Activated T-helper 2 cell treated with anti-CD3 and anti-CD28 coated beads, Interferon-gamma antibody, Interleukin-2, Interleukin-4, amounts not matched to agents 10 μg/mL and 5 μg/mL and 100 μg/mL, durations not matched to agents 14 hours and 24 hours and 36 hours (primary cell): ENCODE measurements at places on chromosomes 1 and 21. TPM values are rescaled to one million over a fixed set of nuclear protein-coding genes. Genes with fewer than 3 reads are reported as not detected.

GRCh38 chr1:244988521-244988920 is 124.2 kb upstream of the HNRNPU start:
- peaks cover 4% of the 10 kb centered on the region for H3K27me3 ChIP-seq
- no peak overlapping the region for H3K4me3 ChIP-seq
- H3K36me3 ChIP-seq = no peaks in the 10 kb centered on the region
- H3K4me1 ChIP-seq = no peaks in the 10 kb centered on the region
- H3K27ac ChIP-seq = no peak overlapping the region
- DNase-seq = no peak

DNA sequence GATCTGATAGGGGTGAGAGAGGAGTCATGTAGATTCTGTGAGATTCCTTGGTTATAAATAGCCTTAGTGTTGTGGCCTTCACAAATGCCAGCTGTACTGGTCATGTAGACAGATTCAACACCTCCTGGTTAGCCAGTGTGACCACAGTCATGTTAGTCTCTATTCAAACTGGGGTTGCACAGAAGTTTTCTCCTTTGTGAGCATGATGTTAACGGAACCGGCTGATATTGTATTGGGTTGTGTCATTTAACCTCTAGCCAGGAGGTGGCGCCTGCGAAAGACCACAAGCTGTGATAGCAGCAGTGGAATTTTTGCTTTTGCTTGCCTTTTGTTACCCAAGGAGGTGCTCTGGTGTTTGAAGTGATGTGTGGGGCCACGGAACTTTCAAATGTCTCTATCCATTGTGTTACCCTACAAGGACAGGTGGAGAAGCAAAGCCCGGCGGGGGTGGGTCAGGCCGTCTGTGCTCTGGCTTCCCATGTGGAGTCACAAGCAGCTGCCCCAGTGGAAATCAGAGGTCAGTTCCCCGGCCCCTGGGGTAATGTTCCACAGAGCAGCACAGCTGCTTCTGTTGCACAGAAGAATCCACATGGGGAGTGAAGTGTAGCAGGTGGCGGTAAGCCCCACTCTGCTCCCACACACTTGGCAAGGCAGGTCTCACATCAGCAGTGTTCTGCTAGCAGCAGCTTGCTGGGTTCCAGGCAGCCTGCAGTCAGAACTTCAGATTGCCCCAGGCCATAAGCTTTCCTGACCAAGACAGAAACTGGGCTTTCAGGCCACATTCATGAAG is 112.6 kb downstream of the ADAMTS1 start:
- no peak overlapping the region for H3K27ac ChIP-seq

- peaks cover 17% of the 10 kb centered on the region for H3K4me1 ChIP-seq
- peaks cover 5% of the 10 kb centered on the region for H3K36me3 ChIP-seq
- no peak overlapping the region for H3K27ac ChIP-seq
- H3K4me3 ChIP-seq = no peak overlapping the region
- no peaks in the 10 kb centered on the region for H3K27me3 ChIP-seq
These were observed 244.7 kb upstream of the FGGY start for GRCh38 chr1:59052166-59052590.

- H3K27me3 ChIP-seq = no peaks in the 10 kb centered on the region
- no peak overlapping the region for H3K27ac ChIP-seq
- H3K4me1 ChIP-seq = no peaks in the 10 kb centered on the region
- DNase-seq = no peak
These were observed 220.7 kb upstream of the C1orf174 start for GRCh38 chr1:4120557-4121292.

- no peaks in the 10 kb centered on the region for H3K36me3 ChIP-seq
- no peak overlapping the region for H3K4me3 ChIP-seq
- no peak for DNase-seq
- peaks cover 17% of the 10 kb centered on the region for H3K27me3 ChIP-seq
- H3K27ac ChIP-seq = no peak overlapping the region
- H3K4me1 ChIP-seq = peaks cover 6% of the 10 kb centered on the region
These were observed 3.4 kb upstream of the KRTAP10-5 start for GRCh38 chr21:44583800-44584147.

- no peaks in the 10 kb centered on the region for H3K4me1 ChIP-seq
- DNase-seq = no peak
- H3K27me3 ChIP-seq = peaks cover 19% of the 10 kb centered on the region
- no peak overlapping the region for H3K27ac ChIP-seq
- no peak overlapping the region for H3K4me3 ChIP-seq
These were observed 10.7 kb upstream of the ERO1B start for GRCh38 chr1:236292425-236292824.

GRCh38 chr1:178818416-178818815 is 52.5 kb downstream of the ANGPTL1 start:
- H3K36me3 ChIP-seq = no peaks in the 10 kb centered on the region
- H3K4me3 ChIP-seq = no peak overlapping the region
- no peaks in the 10 kb centered on the region for H3K27me3 ChIP-seq
- peaks cover 7% of the 10 kb centered on the region for H3K4me1 ChIP-seq
- no peak for DNase-seq
- no peak overlapping the region for H3K27ac ChIP-seq

DNA sequence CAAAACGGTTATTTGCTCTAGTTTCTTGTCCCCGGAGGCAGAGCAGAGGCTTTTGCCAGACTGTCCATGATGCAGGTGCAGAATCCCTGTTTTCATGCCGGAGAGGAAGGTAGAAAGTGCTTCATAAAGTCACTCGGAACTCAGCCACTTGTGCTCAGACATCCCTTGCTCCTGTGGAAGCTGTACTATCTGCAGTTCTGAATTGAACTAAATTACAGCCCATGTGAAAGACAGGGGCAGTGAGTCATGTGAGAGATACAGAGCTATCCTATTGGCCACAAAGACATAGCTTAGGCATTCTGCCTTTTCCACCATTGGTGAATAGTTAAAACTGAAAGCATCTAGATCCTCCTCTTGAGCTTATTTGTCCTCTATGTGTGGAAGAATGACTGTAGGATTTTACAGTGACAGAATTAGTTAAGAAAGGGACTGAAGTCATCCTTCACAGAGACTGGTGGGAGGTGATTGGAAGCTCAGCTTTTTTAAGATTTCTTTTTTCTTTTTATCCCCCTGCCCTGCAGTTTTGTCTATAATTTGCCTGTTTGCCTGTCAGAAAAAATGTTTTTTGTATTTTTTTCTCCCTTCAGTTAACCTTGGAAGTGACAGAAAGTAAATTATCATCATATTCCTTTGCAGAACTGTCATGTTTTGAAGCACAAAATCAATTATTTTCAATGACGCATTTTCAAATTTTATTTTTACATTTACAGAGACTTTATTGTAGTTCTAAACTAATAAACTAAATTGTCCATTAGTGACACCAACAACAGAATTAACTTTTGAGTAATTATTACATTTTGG is 298.6 kb downstream of the PTPRC start:
- H3K36me3 ChIP-seq = peaks cover 15% of the 10 kb centered on the region
- H3K27ac ChIP-seq = peak overlapping the region; percentile 93
- no peaks in the 10 kb centered on the region for H3K27me3 ChIP-seq

DNA sequence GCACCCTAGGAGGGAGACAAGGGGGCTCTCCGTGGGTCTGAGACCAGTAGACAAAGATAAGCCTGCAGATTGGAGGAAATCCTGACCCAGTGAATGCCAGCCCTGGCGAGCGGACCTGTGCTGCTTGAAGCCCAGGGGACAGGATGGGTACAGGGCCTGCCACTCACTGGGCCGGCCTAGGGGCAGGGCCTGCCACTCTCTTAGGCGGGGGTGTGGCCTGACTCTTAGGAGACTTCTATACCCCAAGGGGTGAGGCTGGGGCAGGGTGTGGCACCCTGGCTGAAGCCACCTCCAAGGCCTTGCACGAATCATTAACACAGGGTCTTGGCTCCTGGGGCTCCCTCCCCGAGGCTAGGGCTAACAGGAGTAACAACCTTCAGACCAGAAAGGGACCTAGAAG is 30.7 kb downstream of the TRIM62 start:
- no peaks in the 10 kb centered on the region for H3K4me1 ChIP-seq
- no peak for DNase-seq
- no peak overlapping the region for H3K27ac ChIP-seq
- H3K36me3 ChIP-seq = peaks cover 5% of the 10 kb centered on the region
- H3K27me3 ChIP-seq = no peaks in the 10 kb centered on the region
- no peak overlapping the region for H3K4me3 ChIP-seq

GRCh38 chr1:95116580-95117206 is 462 bp upstream of the TLCD4 start:
- H3K4me1 ChIP-seq = peaks cover 7% of the 10 kb centered on the region
- peaks cover 63% of the 10 kb centered on the region for H3K27me3 ChIP-seq
- H3K4me3 ChIP-seq = peak overlapping the region; percentile 78
- no peaks in the 10 kb centered on the region for H3K36me3 ChIP-seq
- peak; percentile 10 for DNase-seq

DNA sequence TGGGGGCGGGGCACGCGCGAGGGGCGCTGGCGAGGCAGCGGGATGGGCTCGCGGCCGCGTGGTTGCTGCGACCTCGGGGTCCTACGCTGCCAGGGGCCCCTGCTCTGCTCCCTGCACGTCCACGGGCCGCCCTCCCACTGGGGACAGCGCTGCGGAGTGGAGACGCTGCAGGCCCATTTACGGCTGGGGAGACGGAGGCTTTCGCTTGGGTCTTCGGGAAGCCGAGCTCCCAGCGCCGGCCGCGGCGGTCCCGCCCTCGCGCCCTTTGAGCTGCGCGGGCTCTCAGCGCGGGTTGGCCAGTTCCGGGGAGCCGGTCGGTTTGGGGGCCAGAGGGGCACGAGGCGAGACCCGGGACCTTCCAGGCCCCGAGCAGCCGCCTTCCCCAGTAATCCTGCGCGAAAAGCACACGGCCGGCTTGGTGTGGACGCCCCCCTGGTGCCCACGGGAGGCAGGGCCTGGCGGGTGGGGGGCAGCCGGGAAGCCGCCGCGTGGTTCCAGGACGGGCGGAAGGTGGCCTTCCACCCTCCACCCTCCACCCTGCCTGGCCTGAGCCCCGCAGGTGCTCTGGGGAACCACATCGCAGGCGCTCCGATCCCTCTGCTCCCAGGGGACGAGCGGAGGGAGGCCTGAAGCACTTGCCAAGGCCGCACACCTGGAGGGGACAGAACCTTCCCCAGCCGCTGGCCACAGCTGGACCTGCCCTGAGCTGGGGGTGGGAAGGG is 570 bp upstream of the PEX10 start:
- H3K36me3 ChIP-seq = peaks cover 9% of the 10 kb centered on the region
- DNase-seq = no peak

GRCh38 chr1:225230483-225230882 is 197.4 kb downstream of the LBR start:
- H3K27me3 ChIP-seq = no peaks in the 10 kb centered on the region
- no peaks in the 10 kb centered on the region for H3K36me3 ChIP-seq
- DNase-seq = no peak
- H3K4me3 ChIP-seq = no peak overlapping the region
- H3K4me1 ChIP-seq = no peaks in the 10 kb centered on the region

DNA sequence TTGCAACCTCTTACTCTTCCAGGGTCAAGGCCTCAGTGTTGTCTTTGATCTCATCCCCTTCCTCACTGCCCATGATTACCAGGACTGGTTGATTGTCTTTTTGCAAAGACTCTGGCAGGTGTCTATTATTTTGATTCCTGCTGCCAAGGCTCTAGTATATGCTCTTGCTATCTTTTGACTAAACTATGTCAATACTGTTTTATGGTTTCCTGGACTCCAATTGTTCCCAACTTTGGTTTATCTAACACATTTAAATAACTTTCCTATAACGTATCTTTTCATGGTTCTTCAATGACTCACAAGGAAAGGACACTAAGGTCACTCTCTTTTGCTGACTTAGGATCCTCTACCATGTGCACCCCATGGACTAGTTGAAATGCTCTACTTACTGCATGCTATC is 141.5 kb downstream of the PTPRC start:
- H3K36me3 ChIP-seq = no peaks in the 10 kb centered on the region
- peaks cover 2% of the 10 kb centered on the region for H3K27me3 ChIP-seq
- no peak overlapping the region for H3K4me3 ChIP-seq
- peaks cover 8% of the 10 kb centered on the region for H3K4me1 ChIP-seq
- no peak overlapping the region for H3K27ac ChIP-seq

DNA sequence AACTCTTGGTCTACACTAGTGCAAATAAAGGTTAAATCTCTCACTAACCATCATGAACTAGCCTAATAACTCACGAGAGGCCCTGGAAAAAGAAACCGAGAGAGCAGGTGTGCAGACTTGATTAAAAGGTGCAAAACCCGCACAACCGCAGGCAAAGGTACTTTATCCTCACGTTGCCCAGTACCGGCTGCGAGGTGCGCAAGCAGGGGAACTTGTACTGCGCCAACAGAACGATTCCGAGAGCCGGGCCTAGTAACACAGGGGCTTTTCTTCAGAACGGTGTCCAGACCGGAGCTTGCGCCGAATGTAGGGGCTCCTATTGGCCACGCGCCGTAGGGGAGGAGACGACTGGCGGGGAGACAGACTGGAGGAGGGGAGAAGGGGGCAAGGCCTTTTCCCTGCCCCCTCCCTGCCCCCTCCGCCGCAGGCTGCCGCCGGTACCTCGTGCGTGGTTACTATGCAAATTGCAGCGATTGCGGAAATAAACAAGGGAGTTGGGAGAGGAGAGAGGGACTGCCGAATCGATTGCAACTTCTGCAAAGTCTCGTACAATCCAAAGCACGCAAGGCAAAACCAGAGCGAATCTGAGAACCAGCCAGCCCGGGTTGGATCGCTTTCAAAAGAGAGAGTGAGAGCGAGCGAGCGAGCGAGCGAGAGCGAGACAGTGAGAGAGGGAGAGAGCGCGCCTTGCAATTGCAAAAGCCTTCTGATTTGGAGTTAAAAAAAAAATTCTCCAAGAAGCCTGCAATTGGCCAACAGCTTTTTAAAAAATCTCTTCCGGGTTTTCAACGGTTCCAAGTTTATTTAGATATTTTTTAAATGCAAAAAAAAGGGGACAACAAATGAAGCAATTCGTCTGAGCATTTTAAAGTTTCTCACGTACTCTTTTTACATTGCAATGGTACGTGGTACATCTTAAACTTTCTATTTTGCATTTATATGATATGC is 5.4 kb upstream of the NFIA start:
- H3K4me1 ChIP-seq = peaks cover 38% of the 10 kb centered on the region
- H3K27me3 ChIP-seq = peaks cover 40% of the 10 kb centered on the region
- H3K4me3 ChIP-seq = peak overlapping the region; percentile 87
- H3K36me3 ChIP-seq = no peaks in the 10 kb centered on the region
- peak overlapping the region; percentile 80 for H3K27ac ChIP-seq

DNA sequence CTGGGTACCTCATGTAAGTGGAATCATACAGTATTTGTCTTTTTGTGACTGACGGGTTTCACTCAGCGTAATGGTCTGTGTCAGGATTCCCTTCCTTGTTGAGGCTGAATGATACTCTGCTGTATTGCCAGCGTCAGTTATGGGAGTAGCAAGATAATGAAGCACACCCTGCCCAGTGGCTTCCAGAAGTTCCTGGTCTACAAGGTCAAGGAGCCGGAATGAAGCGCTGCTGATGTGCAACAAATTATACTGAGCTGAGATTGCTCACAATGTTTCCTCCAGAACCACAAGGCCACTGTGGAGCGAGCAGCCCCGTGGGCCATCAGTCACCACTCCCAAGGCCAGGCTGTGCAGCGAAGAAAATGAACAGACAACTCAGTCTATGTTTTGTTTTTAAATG is 24.0 kb upstream of the TDRD10 start:
- peaks cover 18% of the 10 kb centered on the region for H3K4me1 ChIP-seq
- H3K4me3 ChIP-seq = no peak overlapping the region
- DNase-seq = no peak
- no peaks in the 10 kb centered on the region for H3K36me3 ChIP-seq
- H3K27ac ChIP-seq = no peak overlapping the region

The MEGF6 gene
- total RNA-seq = 1.7 and 1.9 TPM in 2 replicates

The MAST2 gene
- total RNA-seq = 33.4 and 38.6 TPM in 2 replicates

The USH2A gene
- total RNA-seq = not detected in 2 replicates

The COL9A2 gene
- 18.7 and 18.9 TPM in 2 replicates for total RNA-seq

The SYT11 gene
- total RNA-seq = 22.3 and 23.3 TPM in 2 replicates

The ADAM15 gene
- 72.0 and 74.8 TPM in 2 replicates for total RNA-seq

The TPTE gene
- total RNA-seq = not detected in 2 replicates

The PDE4DIP gene
- total RNA-seq = 12.0 and 15.5 TPM in 2 replicates

The FCRL5 gene
- total RNA-seq = not detected in 2 replicates

The MATN1 gene
- total RNA-seq = 0.21 and 0.44 TPM in 2 replicates
